WERI-Rb-1 (cell line): ENCODE measurements at places on chromosomes 11 and 22.
A peak's percentile ranks its signal among the peaks of the same experiment; 100 is the strongest.

DNA sequence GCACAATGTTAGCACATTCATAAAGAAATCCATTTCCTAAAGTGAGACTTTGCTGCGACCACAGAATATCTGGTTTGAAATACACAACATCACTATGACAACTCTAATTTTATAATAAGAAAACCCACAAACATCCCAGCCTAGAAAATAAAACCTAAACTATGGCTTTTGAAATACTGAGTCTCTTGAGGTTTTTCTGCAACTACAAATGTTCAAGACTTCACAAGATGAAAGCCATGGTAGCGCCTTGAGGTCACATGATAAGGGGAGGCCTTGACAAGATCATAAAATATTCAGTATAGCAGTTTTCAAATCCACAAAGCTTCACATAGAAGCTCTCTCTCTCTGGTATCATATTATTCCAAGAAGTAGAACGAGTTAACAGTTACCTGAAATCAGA is 126.8 kb downstream of the MPPED2 start:
- no peak for DNase-seq

- no peak for DNase-seq
Measured at GRCh38 chr11:66718320-66718971, 10.6 kb downstream of the SPTBN2 start.

- DNase-seq = no peak
Measured at GRCh38 chr22:44618400-44618799, 83.6 kb upstream of the PRR5 start.

DNA sequence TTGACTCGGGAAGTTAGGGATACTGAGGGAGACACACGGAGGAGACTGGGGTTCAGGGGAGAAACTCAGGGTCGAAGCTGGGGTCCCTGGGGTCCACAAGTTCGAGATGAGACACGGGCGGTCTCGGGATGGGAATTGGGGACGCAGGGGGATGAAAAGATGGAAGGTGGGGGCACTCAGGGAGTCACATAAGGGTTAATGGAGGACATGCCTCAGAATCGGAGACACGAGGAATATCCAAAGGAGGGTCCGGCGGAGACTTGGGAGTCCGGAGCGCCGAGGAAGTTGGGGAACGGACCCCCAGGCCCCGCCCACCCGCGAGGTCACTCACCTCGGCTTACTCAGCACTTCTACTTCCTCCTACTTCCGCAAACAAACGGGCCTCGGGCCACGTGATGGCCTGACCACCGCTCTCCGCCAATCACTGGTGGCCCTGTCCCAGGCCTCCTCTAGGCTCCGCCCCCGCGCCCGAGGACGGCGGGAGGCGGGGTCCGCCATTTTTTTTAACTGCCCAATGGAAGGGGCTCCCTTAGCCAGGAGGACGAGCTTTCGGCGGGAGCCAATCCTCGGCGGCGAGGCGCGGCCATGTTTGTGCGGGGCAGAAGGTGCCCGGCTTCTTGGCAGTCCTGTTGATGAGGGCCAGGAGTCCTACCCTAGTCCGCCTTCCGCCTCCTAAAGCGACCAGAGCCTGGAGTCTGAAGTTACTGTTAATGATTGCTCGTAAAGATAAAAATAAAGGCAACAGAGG is at the start of gene PLA2G6:
Gene PLA2G6, minus strand, starts transcription at position 378 of the 748 bp plus-strand sequence. CDS start 12,404 bp downstream, outside the sequence.
- peak; percentile 99 for DNase-seq

DNA sequence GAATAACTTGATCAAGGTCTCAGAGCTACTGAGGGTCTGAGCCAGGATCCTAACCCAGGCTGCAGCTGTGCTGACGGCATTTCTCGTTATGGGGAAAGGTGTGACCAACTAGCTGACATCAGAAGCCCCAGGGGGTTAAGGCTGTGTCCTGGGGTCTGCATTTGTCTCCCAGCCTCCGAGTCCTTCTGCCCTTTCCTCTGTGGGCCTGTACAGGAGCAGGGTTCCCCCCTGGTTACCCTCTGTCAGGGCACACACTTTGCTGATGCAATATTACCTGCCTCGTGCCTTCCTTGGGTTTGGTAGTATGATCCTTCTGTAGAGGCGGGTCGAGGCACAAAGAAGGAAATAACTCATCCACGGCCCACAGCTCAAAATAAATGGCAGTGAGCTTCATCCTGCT is 183.0 kb downstream of the TBC1D22A start:
- no peak for DNase-seq

DNA sequence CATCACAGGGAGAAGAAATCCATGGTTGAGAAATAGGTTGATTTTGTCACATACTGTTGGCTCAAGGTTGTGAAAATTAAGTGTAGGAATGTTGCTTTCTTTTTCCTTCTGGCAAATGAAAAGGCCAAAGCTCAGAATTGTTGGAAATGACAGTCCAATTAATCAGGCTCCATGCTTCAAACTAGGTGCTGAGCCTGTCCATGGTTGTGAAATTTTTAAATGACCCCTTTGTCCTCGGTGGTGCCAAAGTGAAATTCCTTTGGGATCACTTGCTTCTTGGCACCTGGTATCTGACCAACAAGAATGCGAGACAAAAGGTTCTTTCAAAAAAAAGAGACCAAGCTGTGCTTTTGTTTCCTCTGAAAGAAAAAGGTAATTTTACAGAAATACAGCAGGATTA is 451.9 kb downstream of the ETS1 start:
- no peak for DNase-seq
